Natural killer cell treated with Interleukin-12 subunit alpha and Interleukin-12 subunit beta and Interleukin-15 and Interleukin-18, amount 100 ng/mL, for 72 hours (primary cell): ENCODE measurements at places on chromosomes 5 and 9.
A peak's percentile ranks its signal among the peaks of the same experiment; 100 is the strongest.

- DNase-seq: no peak
Measured at GRCh38 chr5:137310051-137310730, 188.9 kb downstream of the SPOCK1 start.

GRCh38 chr5:157734436-157734835 lies 3.2 kb downstream of the THG1L start:
- DNase-seq: no peak

- DNase-seq: no peak
Measured at GRCh38 chr9:114028646-114029045, 49.5 kb downstream of the AMBP start.

DNA sequence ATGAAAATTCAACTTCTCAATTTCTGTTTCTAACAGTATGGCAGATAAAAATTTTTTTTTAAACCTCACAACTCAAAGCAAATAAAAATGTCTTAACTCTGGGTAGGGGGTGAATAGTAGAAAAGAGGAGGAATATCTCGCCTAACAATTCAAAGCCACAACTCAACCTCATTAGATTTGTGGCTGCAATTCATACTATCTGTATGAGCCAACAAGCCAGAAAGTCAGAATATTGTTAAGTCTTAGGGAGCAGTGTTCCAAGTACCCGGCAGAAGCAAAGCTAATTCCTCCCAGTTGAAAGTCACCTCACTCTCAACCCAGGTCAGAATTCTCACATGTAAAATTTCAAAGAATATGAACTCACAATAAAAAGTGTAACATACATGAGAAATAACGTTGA lies 15.0 kb downstream of the PJA2 start:
- no peak for DNase-seq

GRCh38 chr5:160209917-160210316 lies 19.4 kb upstream of the FABP6 start:
- DNase-seq: no peak

DNA sequence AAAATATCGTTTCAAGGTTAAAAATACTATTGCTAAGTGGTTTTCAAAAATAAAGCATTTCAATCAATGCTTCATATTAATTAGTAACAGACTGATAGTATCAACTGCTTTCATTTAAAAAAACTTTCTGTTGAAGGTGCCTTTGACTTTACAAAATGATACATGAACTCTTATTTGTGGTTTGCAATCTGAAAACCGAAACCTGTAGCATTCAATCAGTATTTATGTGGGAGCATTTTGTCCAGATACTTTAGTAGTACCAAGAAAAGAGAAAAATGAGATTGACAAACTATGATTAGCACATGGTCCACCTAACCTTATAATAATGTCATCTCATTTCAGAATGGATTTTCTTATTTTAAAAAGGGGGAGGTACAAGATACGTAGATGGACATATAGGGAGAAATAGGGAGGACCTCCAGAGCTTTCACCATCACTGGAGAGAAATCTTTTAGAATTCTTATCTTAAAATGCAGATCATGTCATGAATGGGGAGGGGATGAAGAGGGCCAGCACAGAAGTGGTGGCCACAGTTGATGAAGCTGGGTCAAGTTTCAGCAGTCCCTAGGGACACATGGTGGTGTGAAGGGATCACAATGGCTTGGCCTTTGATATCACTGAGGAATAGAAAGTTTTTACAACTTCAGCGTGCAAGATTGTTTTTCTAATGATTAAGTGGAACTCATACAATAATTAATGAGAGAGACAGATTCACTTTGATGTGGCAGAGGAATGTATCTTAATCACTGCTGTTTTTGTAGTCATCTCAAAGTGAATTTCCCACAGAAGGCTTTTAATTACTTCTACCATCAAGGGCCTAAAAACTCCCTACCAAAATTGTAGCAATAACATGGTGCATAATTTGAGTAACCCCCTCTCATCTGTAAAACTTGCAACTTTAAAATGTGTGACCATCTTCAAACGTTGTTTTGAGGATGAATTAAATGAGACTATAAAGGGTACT lies 322.3 kb upstream of the EDIL3 start:
- no peak for DNase-seq

- DNase-seq: no peak
Measured at GRCh38 chr5:141342773-141343172, 856 bp upstream of the PCDHGA3 start.

DNA sequence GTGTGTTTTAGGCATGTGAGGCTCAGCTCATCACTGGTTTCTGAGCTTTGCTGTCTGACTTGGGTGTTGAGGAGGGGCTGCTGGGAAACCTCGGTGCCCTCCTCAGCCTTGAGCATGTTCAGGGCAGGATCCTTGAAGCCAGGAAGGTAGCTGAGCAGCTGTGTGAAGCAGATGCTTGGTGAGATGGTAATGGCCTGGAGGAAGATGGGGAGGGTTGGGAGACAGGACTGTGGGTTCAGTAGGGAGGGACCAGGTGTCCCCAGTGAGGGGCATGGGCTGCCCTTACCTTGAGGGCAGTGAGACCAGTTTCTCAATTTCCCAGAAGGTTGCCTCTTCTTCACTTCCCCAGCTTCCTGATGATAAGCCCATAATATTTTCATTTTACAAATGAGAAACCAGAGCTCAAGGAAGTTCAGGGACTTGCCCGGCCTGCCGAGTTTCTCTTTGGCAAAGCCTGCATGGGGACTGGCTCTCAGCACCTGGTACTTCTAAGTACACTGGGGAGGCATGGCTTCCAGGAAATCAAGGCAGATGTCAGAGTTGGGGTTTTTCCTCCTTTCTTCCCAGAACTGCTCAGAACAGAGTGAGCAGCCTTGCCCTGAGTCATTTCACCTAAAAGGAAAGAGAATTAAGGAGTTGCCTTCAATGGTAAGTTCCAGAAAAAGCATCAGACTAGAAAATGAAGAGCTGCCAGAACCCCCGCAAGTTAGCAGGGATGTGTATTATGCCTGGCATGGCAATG lies 225.7 kb downstream of the MAST4 start:
- DNase-seq: peak; percentile 69

GRCh38 chr5:140165923-140166270 lies 9.1 kb upstream of the CYSTM1 start:
- DNase-seq: no peak

DNA sequence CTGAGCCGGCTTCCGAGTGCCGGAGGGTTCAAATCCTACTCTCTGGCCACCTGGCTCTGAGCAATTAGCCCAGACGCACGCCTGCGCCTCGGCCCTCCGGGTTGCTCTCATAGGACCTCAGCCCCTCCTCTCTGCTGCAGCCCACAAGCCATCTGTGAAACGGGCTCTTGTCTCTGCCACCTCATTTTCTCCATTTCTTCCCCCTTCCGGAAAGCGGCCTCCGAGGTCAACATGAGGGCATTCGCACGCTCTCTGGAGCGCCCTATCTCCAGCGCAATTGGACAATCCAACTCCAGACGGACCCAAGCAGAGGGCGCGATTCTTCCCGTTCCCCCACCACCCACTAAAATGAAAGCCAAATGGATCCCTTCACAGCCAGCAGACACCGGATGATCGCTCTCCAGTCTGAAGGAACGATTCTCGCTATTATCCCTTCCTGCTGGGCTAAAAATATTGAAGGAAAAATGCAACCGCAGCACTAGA lies 41.5 kb downstream of the VAV2 start:
- no peak for DNase-seq

DNA sequence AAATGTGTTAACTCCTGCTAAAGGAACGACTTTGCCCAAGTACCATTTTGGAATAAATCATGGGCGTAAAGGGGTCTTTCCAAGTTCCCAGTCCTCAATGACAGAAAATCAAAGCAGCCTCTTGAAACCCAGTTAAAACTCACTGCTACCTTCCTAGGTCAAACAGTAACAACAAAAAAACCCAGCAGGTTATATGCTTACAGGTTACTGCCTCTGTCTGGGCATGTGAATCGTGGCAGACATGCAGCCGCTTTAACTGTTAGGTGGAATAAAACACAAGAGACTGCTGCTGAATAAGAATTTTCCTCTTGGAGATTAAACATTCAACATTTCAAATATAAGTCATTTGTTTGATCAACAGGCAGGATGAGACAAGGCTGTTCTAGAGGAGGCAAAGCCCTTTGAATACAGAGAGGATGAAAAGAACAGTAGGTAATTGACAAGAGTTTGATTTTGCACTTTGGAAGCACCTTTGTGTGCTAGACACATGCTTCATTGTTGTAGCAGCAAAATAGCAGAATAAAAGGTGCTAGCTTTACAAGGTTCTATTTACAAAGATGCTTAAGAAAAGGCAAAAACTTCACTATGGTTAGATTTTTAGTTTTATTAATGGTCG lies 319.4 kb downstream of the NDUFS4 start:
- no peak for DNase-seq

DNA sequence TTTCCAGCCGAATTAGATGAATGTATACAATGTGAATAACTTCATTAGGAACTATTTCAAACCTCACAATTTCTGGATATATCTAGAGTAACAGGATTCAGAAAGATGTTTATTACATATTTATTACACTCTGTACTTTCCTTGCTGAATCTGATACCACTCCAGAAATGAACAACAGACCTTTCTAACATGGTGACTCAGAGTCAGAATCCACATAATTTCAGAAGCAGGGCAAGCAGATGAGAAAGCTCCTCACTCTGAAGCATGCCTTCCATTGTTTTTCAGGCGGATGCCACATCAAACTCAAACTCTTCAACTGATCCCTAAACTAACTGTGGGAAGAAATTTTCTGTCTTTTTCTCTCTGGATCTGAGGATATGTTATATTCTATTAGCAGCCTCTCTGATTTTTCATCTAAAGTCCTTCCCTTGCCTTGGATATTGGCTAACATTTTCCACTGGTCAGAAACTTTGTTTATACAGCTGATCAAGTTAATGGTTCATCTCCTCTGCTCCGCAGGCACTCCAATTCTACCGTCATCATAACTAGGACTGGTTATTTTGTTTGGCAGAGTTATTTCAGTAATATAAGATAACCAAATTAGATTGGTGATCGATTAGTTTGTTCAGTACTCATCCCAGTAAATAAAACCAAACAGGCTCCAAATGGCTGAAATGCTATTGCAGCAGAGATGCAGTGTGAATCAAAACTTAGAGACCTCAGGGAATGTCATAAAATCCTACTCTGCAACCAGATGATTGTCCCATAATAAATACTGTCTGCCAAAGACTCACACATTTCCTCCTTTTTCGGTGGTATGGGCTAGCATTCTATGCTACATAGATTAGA lies 556.0 kb downstream of the EBF1 start:
- no peak for DNase-seq

GRCh38 chr9:75083188-75083970 lies 4.6 kb downstream of the NMRK1 start:
- DNase-seq: no peak

DNA sequence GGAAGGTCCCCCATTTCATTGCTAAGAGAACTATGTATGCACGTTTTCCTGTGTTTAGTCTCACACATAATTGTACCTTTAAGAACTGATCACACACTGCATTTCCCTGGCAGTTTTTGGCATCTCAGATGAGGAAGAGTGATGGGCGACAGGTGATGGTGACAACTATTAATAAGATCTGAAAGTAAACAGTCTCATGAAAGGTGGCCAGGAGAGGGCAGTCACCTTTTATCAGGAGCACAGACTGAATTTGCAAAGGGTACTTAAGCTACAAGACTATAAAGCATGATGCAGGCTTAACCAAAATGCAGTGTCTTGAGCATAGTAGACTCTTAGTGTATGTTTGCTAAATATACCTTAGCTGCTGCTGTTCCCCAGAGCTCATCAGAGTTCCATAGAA lies 91.5 kb downstream of the GHR start:
- DNase-seq: no peak

- DNase-seq: no peak
Measured at GRCh38 chr9:132978112-132978450, 413 bp upstream of the GFI1B start.

DNA sequence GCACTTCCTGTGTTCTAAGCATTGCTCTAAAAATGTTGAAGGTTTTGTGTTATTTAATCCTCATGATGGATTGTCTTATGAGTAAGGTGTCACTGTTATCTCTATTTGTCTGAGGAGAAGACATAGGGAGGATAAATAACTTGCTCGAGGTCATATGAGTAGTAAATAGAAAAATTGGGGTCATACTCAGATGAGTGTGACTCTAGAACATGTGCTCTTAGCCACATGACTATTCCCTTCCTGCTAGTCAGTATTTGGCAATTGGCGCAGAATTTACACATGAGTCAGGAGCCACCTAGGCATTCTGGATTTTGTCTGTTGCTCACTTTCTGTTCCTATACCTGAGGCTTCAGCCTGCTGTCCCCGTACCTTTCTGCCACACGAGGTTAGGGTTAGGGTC lies 234.6 kb upstream of the CD180 start:
- no peak for DNase-seq

- DNase-seq: no peak
Measured at GRCh38 chr5:117255211-117256027, 680.8 kb upstream of the SEMA6A start.

- DNase-seq: no peak
Measured at GRCh38 chr5:105993027-105993426, 1677.7 kb downstream of the EFNA5 start.
